ENCODE measurements at places on chromosomes 11 and 22. TPM values are rescaled to one million over a fixed set of nuclear protein-coding genes. Genes with fewer than 3 reads are reported as not detected.

GRCh38 chr11:75149766-75150465 is 991 bp upstream of the SLCO2B1 start:
- no peak for DNase-seq

GRCh38 chr22:46053563-46054090 is 76.7 kb upstream of the WNT7B start:
- DNase-seq, result peak; percentile 57

GRCh38 chr11:76419896-76420295 is 24.9 kb upstream of the EMSY start:
- DNase-seq, result peak; percentile 32

DNA sequence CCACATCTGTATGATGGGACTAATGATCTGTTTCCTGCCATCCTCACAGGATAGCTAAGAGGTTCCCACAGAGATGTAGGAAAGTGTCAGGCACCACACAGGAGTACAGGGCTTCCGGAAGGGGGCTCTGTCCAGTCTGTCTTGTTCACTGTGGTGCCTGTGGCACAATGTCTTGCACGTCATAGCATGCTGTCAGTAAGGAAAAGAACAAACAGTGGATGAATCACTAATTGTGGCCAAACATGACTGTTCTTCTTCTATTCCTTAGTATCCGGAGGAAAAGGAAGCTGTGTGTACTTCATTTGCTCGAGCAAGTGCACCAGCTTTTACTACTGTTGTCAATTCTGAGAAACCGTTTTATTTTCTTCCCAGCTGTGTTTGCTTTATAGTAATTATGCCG is 73.4 kb upstream of the YWHAH start:
- no peak for DNase-seq

GRCh38 chr11:62438641-62439040 is 19.8 kb downstream of the SCGB1A1 start:
- no peak for DNase-seq

GRCh38 chr11:1404461-1405185 is 14.9 kb downstream of the BRSK2 start:
- DNase-seq, result no peak

DNA sequence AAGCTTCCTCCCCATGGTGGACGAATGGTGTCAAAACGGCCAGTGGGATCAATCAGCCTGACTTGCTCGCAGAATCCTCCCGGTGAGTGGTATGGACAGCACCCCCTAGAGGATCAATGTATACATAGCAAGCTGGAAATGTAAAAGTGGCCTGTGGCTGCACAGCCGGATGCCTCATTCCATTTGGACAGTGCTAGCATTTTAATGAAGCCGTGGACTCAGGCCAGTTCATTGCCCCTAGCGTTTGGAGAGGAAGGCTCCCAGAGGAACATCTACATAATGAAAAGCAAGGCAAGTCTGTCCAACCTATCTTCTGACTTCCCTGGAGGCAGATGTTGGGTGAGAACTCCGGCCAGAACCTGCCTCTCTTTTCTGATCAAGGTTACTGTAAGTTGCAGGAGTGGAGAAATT is 942.3 kb downstream of the NTM start:
- no peak for DNase-seq

- no peak for DNase-seq
Measured at GRCh38 chr11:95241681-95242081, 10.7 kb upstream of the SESN3 start.

DNA sequence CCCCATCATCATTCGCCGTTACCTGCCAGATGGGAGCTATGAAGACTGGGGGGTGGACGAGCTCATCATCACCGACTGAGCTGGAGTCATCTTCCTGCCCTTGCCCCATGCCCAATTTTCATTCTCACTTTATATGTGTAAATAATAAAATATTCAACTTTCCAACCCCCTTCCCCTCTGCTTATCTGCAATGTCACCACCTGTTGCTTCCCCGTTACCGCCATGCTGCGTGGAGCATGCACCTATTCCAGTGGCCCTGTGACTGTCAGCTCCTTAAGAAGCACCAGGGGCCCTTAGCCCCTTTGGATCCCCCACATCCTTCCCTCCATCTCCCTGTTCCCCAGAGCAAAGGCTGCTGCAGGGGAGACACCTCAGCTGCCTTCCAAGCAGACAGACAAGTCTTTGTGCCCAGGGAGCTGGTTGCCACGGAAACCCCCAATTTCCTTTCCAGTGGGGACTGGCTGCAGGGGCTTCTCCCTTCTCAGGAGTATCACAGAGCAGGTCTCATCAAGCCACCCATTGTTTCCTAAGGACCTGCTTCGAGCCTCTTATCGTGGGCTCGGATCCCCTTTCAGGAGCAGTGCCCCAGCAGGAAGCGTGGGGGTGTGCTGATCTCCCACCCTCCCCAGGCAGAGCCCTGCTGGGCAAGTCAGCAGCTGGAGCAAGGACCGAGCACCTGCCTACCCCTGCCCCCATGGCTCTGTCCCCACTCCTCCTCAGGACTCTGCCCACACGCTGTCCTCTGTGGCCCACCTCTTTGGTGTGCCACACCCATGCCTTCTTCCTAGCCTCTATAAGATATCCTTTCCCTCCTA is 14.3 kb downstream of the POLR2F start:
- DNase-seq, result no peak

- DNase-seq, result peak; percentile 88
Measured at GRCh38 chr22:40525250-40525884, 111.2 kb downstream of the MRTFA start.

DNA sequence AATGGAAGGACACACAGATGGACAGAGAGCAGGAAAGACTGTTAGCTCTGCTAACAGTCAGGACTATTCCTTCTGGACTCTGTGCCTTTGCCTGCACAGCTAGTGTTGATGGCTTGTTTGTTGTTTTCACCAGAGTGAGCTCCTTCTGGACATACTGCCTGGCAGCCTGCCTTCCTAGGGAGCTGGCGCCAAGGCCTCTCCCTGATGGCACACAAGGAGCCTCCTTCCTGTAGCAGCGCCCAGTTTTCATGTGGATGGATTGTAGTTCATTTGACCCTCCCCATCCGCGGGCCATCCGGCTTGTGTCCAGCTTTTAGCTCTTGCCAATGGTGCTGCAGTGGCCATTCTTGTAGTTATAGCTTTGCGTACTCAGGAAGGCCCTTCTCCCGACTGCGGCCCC is 16.6 kb upstream of the BCR start:
- no peak for DNase-seq

- DNase-seq, result no peak
Measured at GRCh38 chr22:25645266-25645665, 80.8 kb downstream of the GRK3 start.

DNA sequence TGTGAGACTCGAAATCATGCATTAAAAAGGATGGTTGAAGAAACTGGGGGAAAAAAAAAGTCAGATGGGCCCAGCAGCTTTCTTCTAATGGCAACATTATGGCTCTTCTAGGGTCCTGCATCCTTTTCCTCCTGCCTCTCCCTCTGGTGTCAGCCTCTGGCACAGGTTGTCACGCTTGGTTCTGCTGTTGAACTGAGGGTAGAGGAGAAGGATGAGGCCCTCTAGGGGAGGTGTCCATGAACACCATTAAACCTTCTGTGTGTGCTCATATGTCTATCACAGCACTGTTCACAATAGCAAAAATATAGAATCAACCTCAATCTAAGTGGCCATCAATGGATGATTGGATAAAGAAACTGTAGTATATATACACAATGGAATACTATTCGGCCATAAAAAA is 36.0 kb downstream of the BUD13 start:
- peak; percentile 16 for DNase-seq

- no peak for DNase-seq
Measured at GRCh38 chr11:693415-693831, 1.6 kb downstream of the DEAF1 start.

- peak; percentile 42 for DNase-seq
Measured at GRCh38 chr11:57426439-57426928, 437 bp downstream of the SLC43A3 start.

- DNase-seq, result no peak
Measured at GRCh38 chr11:78838417-78838816, 263.8 kb upstream of the NARS2 start.

GRCh38 chr22:11066458-11067285 is 4461.3 kb upstream of the OR11H1 start:
- no peak for DNase-seq

DNA sequence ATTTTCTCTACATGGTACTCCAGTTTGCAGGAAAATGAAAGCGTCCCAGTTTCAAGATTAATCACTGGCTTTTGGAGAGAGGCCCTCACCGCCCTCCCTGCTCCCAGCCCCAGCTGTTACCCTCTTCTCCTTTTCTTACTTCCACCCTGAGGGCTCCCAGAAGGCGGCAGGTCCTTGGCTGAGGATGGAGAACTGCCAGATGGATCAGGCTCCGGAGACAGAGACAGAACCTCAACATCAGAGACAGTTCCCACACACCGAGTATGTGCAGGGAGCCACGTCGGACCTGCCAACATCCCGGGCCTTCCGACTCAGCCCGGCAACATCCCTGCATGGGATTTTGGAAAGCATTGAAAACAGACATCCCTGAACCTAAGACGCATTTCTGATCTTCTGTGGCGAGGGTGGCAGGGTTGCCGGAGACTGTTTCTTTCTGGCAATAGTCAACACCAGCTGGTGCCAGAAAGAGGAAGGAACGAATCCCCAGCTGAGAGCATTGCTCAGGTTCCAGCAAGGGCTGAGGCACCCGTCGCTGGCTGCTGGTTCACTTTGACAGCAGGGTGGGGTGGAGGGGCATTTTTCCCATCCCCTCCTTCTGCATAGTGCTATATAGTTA is 467.1 kb downstream of the MIAT start:
- no peak for DNase-seq

- DNase-seq, result peak; percentile 73
Measured at GRCh38 chr11:63567044-63567840, 4.1 kb upstream of the PLAAT2 start.

GRCh38 chr11:122439866-122440810 is 215.4 kb upstream of the UBASH3B start:
- no peak for DNase-seq

DNA sequence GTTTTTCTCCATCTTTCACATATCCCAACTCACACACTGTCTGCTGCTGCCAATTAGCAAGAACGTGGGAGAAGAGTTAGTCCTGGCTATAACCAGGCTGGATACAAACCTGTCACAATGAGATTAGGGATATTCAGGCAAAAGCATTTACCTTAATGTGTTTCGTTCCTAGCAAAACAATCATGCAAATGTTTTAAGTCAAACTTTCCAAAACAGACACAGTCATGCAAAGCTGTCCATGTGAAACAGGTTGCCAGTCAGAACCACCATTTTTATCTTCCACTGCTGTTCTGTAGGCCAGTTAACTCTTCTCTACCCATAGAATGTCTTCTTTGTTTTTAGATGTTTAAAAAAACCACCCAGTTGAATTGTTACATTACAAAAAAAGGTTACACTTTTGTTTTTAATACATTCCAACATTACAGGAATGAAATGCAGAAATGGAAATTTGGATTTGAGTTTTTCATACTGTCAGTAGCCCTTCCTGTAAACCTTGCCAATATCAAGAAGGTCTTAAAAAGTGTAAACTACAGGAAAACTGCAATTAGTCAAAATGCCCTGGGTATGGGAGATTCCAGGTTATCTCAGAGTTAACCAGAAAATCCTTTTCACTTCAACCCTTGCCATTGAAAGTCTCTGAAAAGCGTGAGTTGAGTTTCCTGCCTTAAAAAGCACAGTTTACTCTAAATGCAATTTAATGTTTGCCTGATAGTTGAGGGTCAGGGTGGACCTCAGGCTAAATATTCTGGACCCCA is 34.2 kb upstream of the LDLRAD3 start:
- no peak for DNase-seq

GRCh38 chr11:66359662-66360087 is 11.9 kb downstream of the SLC29A2 start:
- no peak for DNase-seq

DNA sequence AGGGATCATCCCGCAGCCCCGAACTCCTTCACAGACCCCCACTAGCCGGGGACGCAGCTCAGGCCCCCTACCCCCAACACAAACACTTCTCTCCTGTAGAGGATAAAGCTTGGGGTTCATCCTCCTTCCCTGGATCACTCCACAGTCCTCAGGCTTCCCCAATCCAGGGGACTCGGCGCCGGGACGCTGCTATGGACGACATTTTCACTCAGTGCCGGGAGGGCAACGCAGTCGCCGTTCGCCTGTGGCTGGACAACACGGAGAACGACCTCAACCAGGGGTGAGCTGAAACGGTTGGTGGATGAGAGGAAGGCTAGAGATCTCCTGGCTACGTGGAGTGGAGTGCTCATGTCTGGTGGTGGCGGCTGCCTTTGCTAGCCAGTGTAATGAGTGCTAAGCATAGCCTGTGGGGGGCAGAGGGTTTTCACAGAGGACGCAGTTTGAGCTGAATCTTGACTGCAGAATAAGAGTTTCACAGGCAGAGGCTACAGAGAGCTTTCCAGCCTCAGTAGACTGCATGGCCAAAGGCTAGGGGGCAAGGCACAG is 580 bp downstream of the ILK start:
- peak; percentile 76 for DNase-seq

- DNase-seq, result no peak
Measured at GRCh38 chr11:29320196-29320595, 696.6 kb downstream of the KCNA4 start.

DNA sequence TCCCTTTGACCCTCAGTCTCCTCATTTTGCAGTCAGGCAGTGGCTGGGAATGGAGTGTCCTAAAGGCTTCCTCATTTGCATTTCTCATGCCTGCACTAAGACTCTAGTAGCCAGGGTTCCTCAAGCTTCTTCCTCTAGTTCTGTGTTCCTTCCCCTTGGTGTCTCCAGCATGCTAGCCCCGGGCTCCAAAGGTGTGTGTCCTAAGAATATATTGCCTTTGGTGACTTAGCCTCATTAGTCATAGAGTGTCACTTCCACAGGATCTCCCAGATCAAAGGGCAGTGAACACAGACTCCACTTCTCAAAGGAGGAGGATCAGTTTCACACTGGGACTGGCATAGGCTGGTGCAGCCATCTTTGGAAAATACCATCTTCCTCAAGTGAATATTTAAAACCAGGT is 21.4 kb upstream of the ACER3 start:
- DNase-seq, result no peak

- no peak for DNase-seq
Measured at GRCh38 chr11:13286279-13286821, 8.8 kb downstream of the BMAL1 start.

- no peak for DNase-seq
Measured at GRCh38 chr11:132116516-132116915, 746.1 kb downstream of the NTM start.

GRCh38 chr11:127199306-127199801 is 198.8 kb upstream of the KIRREL3 start:
- no peak for DNase-seq

- DNase-seq, result no peak
Measured at GRCh38 chr22:41369837-41370236, 11.9 kb upstream of the TEF start.

- no peak for DNase-seq
Measured at GRCh38 chr22:47052236-47053012, 290.0 kb downstream of the TBC1D22A start.

- DNase-seq, result no peak
Measured at GRCh38 chr11:18011633-18012032, 1.2 kb downstream of the SERGEF start.

GRCh38 chr11:8715501-8715900 is 32.9 kb downstream of the RPL27A start:
- no peak for DNase-seq

The NXPE2 gene
- total RNA-seq, result not detected

The OR2AG1 gene
- not detected for total RNA-seq

The EIF3M gene
- total RNA-seq, result 342 TPM

The B4GALNT4 gene
- total RNA-seq, result 5.2 TPM

The IL10RA gene
- total RNA-seq, result 16.1 TPM

The MED17 gene
- total RNA-seq, result 22.6 TPM

The GAL3ST1 gene
- total RNA-seq, result 0.29 TPM

The RFPL1 gene
- total RNA-seq, result not detected

The PIH1D2 gene
- total RNA-seq, result 0.50 TPM

The OR52I2 gene
- total RNA-seq, result not detected

The TREH gene
- not detected for total RNA-seq

The MS4A4A gene
- not detected for total RNA-seq

The SERHL2 gene
- total RNA-seq, result 0.36 TPM

The ANKK1 gene
- not detected for total RNA-seq
